ENCODE measurements at places on chromosomes 2 and 18.

DNA sequence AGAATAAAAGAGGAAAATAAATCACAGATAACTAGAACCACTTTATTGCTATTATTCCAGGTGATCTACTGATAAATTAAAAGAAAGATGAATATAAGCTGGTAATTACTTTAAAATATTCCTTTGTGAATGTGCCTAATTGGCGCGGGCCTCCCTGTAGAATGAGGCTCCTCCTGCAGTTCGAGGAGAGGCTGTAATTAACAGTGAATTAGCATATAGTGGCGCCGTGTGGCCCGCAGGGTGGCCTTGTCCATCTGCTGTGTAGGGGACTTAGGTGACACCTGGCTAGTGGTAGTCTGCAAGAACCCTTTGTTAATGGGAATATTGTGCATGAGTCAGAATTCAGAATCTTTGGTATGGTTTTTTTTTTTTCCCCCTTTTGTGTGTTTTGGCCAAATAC, 119.8 kb downstream of the AGAP1 start:
- peak; percentile 44 for DNase-seq

DNA sequence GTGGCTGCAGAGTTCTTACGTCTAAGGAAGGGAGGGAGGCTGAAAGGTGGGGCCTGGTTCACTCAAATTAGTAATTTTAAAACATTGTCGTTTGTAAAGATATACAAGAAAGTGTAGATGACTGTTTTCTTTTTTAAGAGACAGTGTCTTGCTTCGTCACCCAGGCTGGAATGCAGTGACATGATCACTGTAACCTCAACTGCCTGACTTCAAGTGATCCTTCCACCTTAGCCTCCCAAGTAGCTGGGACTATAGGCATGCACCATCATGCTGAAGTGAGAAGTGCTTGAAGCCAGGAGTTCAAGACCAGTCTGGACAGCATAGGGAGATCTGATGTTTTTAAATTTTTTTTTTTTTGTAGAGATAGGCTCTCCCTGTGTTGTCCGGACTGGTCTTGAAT, 52.9 kb downstream of the HNRNPLL start:
- DNase-seq = no peak

DNA sequence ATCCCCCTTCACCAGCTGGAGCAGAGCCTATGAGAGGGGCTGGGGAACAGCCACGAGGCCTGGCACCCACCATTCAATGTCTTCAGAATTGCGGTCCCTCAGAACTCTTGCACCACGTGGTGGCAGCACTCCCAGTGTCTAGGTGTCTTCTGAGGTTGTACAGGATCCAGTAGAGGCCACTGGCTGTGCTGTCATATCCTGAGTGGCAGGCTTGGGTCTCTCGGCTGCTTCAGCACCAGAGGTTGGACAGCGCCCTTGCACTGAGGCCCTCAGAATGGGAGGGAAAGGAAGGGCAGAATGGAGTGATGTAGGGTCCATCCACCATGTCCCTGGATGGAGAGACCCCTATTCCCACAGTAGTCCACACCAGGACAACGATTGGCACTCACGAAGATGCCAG, 112.0 kb upstream of the TEKT4 start:
- DNase-seq = no peak

DNA sequence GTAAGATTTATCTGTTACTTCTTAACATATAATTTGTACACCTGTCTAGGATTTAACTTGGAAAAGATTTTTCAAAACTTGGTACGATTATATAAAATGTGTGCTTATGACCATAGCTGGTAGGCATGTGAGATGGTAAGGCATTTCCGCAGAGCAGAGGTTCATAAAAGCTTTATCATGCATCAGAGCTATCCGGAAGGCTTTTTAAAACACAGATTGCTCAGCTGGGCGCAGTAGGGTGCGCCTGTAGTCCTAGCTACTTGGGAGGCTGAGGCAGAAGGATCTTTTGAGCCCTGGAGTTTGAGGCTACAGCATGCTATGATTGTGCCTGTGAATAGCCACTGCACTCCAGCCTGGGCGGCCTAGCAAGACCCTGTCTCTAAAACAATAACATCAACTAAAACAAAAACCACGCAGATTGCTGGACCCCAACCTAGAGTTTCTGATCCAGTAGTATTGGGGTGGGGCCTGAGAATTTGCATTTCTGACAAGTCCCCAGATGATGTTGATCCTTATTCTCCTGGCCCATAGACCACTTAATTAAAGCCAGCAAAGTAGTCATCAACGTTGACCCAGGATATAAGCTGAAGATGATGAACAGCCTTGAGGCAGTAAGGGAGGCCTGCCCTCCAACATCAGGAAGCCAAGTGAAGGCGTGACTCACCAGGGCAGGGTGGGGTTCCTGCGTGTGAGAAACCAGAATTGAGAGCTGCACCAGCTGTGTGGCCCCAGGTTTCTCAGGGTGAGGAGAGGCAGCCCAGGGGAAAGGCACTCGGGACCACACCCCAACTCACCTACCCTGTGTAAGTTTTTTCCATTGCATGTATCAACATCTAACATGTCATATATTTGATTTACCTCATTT, 21.6 kb upstream of the SLC20A1 start:
- DNase-seq = no peak

DNA sequence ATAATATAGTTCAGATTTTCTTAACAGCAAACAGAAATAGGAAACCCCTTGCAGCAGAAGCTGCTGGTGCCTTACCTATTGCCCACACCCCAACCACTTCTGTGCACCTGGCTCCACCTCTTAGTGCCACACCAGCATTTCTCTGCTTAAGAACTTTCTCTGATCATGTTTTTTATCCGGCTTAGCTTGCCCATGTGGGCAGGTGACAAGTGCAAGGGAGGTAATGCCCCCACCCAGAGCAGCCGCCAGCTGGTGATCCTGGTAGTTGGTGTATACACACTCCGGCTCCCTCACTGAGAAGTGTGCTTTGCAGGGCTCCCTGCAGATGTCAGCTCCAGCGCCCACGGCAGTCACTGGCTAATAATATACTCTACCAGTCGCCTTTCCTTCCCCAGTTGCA, 126.3 kb downstream of the ALPK2 start:
- DNase-seq = peak; percentile 44

DNA sequence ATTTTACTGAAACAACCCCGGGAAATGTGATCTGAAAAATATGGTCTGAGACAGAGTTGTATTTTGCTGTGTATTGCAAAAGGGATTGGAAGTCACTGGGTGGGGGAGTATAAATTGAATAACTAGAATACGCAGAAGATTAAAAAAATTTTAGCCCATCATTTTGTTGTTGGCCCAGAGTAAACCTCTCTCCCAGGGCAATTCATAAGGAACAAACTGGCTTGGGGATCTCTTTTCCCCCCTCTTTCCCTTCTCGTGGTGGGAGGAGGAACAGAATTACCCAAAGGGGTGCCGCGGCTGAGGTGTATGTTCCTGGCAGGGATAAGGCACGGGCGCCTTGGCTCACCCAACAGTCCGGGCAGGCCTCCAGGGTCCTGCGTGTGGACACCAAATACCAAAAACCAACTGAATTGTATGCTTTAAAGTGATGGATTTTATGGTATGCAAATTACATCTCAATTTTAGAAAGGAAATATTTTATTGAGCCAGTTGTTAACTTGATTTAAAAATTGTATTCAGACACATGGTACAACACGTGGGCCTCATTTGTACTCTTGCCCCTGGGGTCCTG, 121.2 kb upstream of the SPRED2 start:
- no peak for DNase-seq

DNA sequence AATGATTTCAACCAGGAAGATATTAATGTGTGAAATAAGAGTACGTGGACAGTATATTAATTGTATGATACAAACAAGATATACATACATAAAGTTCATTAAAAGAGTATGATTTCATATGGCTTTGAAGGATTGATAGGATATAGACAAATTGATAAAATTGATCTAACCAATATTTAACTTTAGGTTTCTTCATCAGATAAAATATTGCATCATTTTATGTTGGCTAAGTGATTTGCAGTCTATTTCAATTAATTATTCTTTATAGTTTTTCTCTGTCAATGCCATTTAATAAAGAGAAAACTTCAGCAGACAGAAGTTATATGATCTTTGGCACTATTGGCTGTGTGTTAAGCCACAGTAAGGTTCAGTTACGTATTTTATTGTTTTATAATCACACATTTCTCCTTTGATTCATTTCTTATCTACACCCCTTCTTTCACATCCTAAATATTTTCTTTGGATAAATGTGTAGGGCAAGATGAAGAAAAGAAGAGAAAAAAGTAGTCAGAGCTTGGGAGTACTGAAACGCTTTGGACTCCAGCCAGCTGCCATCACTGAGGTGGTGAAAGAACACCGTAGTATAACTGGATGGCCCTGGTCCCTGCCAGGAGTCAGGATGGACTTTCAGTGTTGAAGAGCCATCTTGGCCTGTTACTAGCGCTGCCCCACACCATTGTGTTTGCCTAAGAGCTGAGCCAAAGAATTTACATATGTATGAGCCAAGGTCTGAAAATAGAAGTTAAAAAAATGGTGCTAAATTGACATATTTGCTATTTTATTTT, 9.8 kb upstream of the CPS1 start:
- DNase-seq = no peak

- no peak for DNase-seq
Observed at GRCh38 chr2:37600735-37601134, 70.7 kb downstream of the CDC42EP3 start.

DNA sequence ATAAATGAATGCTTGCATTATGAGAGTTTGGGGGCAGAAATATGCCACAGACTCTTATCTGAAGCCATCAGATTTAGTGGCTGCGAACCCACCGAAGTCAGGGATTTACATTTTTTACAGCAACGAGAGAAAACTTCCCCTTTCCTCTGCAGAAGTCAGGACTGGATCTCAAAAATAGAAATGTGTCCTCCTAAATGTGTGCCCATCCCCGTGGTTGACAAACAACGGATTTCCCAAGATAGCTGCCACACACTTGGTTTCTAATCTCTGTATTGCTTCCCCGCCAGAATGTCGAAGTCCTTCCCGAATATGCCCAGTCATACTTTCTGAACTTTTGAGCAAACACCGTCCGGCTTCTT, 879 bp upstream of the ADAM23 start:
- DNase-seq = no peak

- no peak for DNase-seq
Observed at GRCh38 chr2:101251844-101252407, 760 bp upstream of the CNOT11 start.

- no peak for DNase-seq
Observed at GRCh38 chr18:48002933-48003365, 72.5 kb upstream of the SMAD2 start.

DNA sequence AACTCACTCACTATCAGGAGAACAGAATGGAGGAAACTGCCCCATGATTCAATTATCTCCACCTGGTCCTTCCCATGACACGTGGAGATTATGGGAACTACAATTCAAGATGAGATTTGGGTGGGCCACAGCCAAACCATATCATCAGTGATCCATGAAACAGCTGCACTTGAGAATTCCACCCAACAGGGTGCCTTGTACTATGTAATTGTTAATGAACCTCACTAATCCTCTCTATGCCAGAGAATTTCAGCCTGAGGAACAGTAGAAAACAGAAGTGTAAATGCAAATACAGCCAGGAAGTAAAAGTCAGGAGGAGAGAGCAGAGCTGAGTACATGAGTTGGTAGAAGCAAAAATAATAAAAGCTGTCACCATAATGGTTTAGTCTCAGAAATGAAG, 261.4 kb downstream of the EPHA4 start:
- no peak for DNase-seq

GRCh38 chr2:127590386-127591190, 55.1 kb downstream of the MYO7B start:
- DNase-seq = no peak

DNA sequence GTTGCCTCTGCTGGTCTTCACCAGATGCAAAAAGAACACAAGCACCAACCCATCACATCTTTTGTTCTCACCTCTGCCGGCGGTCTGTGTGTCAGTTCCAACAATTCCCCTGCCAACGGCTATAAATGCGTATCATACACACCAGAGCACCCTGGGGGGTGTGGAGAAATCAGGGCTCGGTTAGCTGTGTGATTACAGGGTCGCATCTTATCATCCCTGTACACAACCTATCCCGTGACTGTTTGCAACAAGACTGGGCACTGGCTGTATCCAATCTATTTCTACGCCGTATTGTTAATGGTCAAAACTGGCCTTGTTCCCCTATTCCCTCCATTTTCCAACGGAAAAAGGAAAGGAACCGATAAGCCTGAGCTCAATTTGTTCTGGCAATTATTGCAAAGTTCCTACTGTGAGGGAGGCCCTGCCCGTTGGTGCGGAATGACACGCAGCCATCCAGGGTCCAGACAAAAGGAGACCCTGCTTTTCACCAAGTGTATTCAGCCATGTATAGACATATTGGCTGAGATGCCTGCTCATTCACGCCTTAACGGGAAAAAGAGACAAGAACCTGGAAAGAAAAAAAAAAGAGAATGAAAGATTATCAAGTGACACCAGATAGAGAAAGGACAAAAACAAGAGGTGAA, 136.9 kb downstream of the CDH20 start:
- DNase-seq = no peak

- no peak for DNase-seq
Observed at GRCh38 chr2:215530191-215530968, 94.5 kb upstream of the FN1 start.

DNA sequence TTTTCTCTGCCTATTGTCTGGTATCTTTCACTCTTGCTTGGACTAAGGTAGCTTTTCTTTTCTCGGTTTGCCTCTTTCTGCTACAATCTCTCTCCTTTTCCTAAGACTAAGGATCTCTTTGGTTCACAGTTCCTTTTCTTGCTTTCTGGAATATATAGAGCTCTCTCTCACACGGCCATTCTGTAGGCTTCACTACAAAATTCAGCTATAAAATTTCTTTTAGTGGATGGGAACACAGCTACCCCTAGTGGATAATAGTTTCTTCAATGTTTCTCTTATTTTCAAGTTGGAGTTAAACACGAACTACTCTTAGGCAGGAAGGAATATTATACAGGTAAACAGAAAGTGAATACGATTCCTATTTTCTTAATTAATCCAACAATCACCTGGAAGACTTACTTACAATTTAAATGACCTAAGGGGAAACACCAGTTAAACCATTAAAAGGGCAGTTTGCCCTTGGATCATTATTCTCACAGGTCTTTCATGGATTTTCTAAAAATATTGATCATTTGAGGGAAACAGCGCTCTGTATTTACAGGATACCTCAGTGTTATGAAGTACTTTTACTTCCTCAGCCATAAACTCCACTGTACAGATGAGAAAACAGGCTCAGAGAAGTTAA, 140.5 kb downstream of the LRP2 start:
- DNase-seq = peak; percentile 45

GRCh38 chr2:238461916-238462315, 35.2 kb downstream of the ASB1 start:
- DNase-seq = no peak

GRCh38 chr2:200380833-200381542, 74.5 kb downstream of the SPATS2L start:
- DNase-seq = no peak

DNA sequence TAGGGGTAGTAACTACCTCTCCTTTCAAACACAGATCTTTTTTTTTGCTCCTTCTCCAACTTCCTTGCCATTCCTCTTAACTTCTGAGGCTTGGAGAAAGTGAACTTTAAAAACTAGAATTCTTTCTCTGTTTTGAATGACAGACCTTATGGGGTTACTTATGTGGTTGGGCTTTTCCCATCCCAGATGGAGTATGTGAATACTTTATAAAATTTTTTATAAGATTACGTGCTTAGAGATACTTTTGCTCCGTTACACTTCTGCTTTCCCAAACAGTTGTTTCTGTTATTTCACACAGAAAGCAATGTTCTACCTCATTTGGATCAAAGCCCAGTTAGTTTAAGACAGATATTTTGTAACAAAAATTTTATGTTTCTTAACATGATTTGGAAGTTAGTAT, 20.2 kb downstream of the GREB1L start:
- no peak for DNase-seq
